ENCODE measurements at places on chromosomes 3 and 15. TPM values are rescaled to one million over a fixed set of nuclear protein-coding genes. Genes with fewer than 3 reads are reported as not detected.

DNA sequence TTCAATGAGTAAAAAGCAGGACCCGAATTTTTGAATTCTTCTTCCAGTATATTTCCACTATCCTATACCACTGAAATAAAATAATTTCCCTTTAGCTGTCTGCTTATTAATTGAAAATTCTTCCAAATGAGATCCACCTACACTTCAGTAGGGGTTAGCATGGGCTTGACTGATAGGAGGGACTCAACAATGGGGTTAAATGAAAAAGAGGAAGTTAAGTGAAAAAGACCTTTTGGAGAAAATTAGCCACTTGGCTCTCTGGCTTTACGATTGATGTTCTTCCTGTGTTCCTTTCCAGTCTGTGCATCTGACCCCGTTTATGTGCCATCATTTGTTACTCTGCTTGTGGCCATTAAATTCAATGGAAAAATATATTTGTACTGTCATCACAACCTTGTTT is 54.0 kb upstream of the GCNT3 start:
- no peaks in the 10 kb centered on the region for H3K27me3 ChIP-seq
- H3K27ac ChIP-seq, result no peak overlapping the region
- no peaks in the 10 kb centered on the region for H3K4me1 ChIP-seq
- H3K4me3 ChIP-seq, result no peak overlapping the region

The FBXO40 gene
- not detected for total RNA-seq

The ZNF662 gene
- 0.34 TPM for total RNA-seq

DNA sequence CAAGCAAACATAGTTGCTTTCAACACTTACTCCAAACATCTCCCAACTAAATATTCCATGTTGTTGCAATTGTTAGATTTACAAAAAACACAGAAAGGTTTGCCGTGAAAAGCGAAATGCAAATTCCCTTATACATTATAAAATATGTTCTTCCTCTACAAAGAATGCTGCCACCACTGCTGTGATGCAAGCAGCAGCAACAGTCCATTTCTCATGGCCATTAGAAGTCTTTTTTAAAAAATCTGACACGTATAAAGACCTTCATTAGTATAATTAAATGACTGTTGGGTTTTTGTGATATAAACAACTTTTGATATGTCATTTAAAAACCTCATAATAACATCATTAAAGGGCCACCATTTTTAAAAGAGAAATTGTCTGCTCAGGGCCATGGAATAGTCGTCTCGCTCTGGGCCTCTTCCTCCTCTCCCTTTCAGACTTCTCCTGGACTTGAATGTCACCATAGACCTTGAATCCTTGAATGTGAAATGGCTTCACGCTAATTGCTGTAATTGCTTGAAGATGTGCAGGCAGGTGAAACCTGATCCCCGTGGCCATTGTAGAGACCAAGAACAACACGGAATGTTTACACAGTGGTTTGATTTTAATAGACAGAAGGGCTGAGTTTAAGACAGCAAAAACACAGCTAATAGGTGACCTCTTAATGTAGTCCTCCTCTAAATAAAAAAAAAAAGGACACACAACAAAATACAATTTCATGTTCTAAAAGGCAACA is 450.4 kb downstream of the FOXP1 start:
- peaks cover 7% of the 10 kb centered on the region for H3K36me3 ChIP-seq
- no peak for DNase-seq
- peaks cover 44% of the 10 kb centered on the region for H3K4me1 ChIP-seq
- H3K27ac ChIP-seq, result peak overlapping the region; percentile 20

GRCh38 chr3:38960953-38961622 is 90.7 kb downstream of the SCN11A start:
- H3K27ac ChIP-seq, result no peak overlapping the region
- H3K4me3 ChIP-seq, result no peak overlapping the region
- no peaks in the 10 kb centered on the region for H3K4me1 ChIP-seq

DNA sequence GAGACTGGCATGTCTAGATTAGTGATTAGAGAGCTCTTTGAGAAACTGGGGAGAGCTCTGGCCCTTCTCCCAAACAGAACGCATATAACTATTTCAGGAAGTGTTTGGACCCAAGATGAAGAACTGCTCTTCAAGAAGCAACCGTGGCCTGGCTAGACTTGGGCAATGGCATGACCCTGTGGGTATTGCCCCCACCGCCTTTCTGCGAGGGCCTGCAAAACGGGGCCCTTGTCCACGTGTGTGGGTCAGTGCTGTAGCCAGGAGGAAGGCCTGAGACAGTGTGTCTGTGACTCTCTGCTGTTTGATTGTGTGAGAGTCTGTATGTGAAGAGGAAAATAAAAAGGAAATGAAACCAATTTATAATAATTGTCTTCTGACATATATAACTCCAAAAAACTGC is 42.5 kb downstream of the EEFSEC start:
- H3K27ac ChIP-seq, result no peak overlapping the region
- H3K4me3 ChIP-seq, result no peak overlapping the region
- DNase-seq, result no peak
- no peaks in the 10 kb centered on the region for H3K4me1 ChIP-seq
- H3K36me3 ChIP-seq, result peaks cover 7% of the 10 kb centered on the region

DNA sequence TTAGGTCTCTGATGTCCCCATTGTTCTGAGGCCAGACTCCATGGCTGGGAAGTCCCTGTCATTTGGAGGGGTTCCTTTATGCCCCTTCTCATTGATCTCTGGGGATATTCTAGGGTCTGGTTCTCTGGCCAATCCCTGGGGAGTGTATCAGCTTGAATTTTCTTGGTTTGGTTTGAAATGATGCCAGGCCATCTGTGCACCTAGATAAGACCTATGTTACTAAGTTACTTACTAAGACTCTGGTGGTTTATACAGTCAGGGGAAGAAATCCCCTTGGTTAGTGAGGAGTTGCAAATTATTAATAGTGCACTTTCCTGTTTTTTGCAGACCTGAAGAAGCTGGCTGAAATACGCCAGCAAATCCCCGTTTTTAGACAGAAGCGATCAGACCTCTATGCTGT is 20.3 kb downstream of the NIT2 start:
- no peak for DNase-seq
- H3K4me3 ChIP-seq, result no peak overlapping the region
- H3K36me3 ChIP-seq, result peaks cover 41% of the 10 kb centered on the region

DNA sequence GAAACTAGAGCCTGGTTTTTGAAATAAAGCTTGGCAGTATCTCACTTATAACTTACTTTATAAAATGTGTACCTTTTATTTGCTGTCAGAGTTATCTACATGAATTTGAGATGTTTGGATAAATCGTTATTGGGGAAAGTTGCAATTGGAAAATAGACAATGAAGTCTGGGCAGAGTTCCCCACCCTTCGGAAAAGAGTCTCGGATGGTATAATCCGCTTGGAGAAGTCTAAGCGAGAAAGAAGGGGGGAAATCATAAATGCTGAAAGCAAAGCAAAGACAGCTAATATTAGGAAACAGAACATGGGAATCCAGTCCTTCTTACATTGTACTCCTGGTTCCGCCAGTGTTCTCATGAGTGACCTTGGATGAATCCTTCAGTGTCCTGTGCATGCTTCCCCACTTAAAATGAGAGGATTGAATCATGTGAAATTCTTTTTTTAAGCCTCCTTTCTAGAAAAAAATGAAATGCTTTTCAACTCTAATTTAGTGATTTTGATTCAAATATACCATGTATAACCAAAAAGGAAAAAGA is 162.4 kb downstream of the ATG7 start:
- H3K4me1 ChIP-seq, result no peaks in the 10 kb centered on the region
- H3K27ac ChIP-seq, result no peak overlapping the region
- H3K4me3 ChIP-seq, result no peak overlapping the region
- no peak for DNase-seq
- no peaks in the 10 kb centered on the region for H3K27me3 ChIP-seq
- no peaks in the 10 kb centered on the region for H3K36me3 ChIP-seq

The C15orf62 gene
- total RNA-seq, result 9.5 TPM

- no peaks in the 10 kb centered on the region for H3K4me1 ChIP-seq
- no peaks in the 10 kb centered on the region for H3K27me3 ChIP-seq
- no peak overlapping the region for H3K4me3 ChIP-seq
- H3K36me3 ChIP-seq, result no peaks in the 10 kb centered on the region
- DNase-seq, result no peak
Measured at GRCh38 chr3:135228201-135228600, 433.1 kb downstream of the EPHB1 start.

The BUB1B gene
- 2.9 TPM for total RNA-seq

The MESP1 gene
- 0.49 TPM for total RNA-seq

- H3K27me3 ChIP-seq, result no peaks in the 10 kb centered on the region
- H3K36me3 ChIP-seq, result peaks cover 13% of the 10 kb centered on the region
- H3K27ac ChIP-seq, result no peak overlapping the region
- DNase-seq, result no peak
Measured at GRCh38 chr3:52046186-52046901, 10.0 kb downstream of the DUSP7 start.

DNA sequence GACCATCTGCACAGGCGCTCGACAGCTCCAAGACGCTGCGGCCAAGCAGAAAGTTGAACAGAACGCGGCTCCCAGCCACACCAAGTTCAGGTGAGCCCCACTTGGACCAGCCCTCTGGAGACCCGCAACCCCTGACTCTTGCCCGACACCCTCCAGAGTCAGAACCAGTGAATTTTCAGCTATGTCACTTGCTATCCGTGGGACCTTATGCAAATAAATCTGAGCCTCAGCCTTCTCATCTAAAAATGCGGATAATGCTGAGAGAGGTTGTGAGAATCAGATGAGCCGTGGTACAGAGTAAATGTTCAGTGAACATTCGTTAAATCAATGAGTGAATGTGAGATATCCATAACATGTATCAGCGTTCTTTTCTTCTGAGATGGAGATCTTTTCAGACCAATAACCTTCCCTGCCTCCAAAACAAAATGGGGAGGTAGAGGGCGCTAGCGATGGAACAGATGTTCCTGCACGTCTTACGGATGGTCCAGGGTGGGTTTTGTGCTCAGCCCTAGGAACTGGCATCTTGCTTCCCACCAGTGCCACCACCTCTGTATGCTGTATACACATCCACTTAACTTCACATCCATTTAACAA is 524 bp downstream of the MRPS11 start:
- peak overlapping the region; percentile 79 for H3K4me3 ChIP-seq
- no peaks in the 10 kb centered on the region for H3K27me3 ChIP-seq
- no peak for DNase-seq
- peaks cover 5% of the 10 kb centered on the region for H3K36me3 ChIP-seq
- H3K4me1 ChIP-seq, result peaks cover 17% of the 10 kb centered on the region

The CCDC14 gene
- 44.2 TPM for total RNA-seq

GRCh38 chr3:38107911-38108648 is 28.8 kb downstream of the ACAA1 start:
- no peak overlapping the region for H3K4me3 ChIP-seq
- no peaks in the 10 kb centered on the region for H3K4me1 ChIP-seq
- H3K36me3 ChIP-seq, result no peaks in the 10 kb centered on the region

DNA sequence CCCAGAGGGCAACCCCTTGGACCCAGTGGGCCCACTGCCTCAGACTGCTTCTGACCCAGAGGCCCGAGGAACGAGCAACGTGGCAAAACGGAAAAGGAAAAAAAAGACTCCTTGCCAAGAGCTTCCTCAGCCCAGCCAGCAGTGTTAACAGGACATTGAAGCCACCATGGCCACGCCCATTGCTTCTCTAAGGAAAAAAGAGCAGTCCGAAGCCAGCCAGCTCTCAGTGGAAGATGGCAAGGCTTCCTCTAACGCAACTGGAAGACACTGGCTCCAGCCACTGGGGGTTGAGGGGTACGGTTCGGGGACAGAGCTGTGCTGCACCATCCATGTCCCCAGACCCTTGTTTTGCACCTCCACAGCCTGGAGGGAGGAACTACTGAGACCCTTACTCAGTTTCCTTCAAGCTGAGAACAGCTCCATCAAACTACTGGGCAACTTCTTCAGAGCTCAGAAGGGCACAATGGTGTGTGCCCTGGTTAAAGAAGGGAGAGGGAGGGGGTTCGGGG is 10.7 kb downstream of the BMF start:
- H3K4me1 ChIP-seq, result peaks cover 100% of the 10 kb centered on the region
- no peaks in the 10 kb centered on the region for H3K36me3 ChIP-seq

GRCh38 chr15:100711516-100712021 is 109.2 kb downstream of the ASB7 start:
- no peaks in the 10 kb centered on the region for H3K36me3 ChIP-seq
- DNase-seq, result no peak
- no peak overlapping the region for H3K27ac ChIP-seq
- H3K4me1 ChIP-seq, result no peaks in the 10 kb centered on the region
- no peaks in the 10 kb centered on the region for H3K27me3 ChIP-seq
- H3K4me3 ChIP-seq, result no peak overlapping the region

- H3K36me3 ChIP-seq, result no peaks in the 10 kb centered on the region
- H3K27ac ChIP-seq, result no peak overlapping the region
- no peak overlapping the region for H3K4me3 ChIP-seq
Measured at GRCh38 chr3:105944276-105944675, 75.5 kb upstream of the CBLB start.

DNA sequence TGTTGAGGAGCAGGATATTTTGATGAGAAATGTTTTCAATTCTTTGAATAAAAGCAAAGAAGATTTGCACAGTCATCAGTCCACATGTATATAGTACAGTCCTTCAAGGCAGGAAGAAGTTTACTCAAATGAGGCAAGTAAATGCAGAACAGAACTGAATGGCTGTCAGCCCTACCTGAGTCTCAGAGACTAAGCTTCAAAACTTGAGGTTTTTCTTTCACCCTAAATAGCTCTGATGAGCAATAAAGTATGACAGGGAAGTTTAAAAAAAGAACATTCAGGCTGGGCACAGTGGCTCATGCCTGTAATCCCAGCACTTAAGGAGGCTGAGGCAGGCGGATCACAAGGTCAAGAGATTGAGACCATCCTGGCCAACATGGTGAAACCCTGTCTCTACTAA is 232.5 kb downstream of the SUCLG2 start:
- peaks cover 20% of the 10 kb centered on the region for H3K36me3 ChIP-seq
- no peak overlapping the region for H3K4me3 ChIP-seq
- H3K4me1 ChIP-seq, result no peaks in the 10 kb centered on the region
- H3K27me3 ChIP-seq, result no peaks in the 10 kb centered on the region

The CCDC174 gene
- total RNA-seq, result 47.1 TPM

- H3K4me1 ChIP-seq, result no peaks in the 10 kb centered on the region
- H3K4me3 ChIP-seq, result no peak overlapping the region
- no peak overlapping the region for H3K27ac ChIP-seq
- no peaks in the 10 kb centered on the region for H3K27me3 ChIP-seq
- no peak for DNase-seq
Measured at GRCh38 chr15:98728811-98729160, 80.4 kb downstream of the IGF1R start.

The PLSCR5 gene
- not detected for total RNA-seq

DNA sequence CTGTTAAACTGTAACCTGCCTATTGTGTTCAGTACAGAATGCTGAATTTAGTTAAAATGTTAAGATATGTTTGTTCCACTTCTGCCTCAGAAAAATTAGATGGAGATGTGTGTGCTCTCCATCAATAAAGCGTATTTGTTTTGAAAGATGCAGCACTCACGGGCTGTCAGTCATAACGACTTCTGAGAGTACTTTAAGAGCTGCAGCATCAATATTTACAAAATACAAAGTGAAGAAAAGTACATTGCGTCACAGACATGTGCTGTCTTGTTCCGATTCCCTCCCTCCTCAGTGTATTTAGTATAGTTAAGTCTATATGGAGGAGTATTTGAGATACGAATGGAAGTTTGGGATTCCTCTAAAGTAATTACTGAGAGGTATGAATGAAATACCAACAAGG is 166.6 kb downstream of the BBX start:
- peaks cover 13% of the 10 kb centered on the region for H3K4me1 ChIP-seq
- no peak for DNase-seq
- H3K36me3 ChIP-seq, result no peaks in the 10 kb centered on the region
- H3K27ac ChIP-seq, result no peak overlapping the region

- no peaks in the 10 kb centered on the region for H3K27me3 ChIP-seq
- no peak overlapping the region for H3K27ac ChIP-seq
- H3K4me3 ChIP-seq, result no peak overlapping the region
Measured at GRCh38 chr15:41215708-41216107, 14.8 kb downstream of the EXD1 start.
